ENCODE measurements at places on chromosomes 11 and 22.

DNA sequence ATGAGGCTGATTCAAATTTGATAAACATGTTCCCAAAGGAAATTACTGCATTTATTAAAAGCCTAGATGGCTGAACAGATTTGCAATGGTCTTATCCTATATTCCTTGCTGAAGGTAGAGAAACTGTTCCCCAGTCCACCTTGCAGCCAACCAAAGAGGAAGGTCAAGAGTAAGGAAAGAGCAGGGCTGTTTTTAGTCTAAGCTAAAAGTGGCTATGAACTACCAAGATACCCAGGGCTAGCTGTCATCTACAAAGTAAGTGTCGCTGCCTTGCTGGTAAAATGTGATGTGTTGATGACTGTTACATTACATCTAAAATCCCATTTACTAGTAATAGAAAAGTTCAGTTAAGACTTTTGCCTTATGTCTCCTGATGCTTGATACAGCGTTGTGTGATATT, 290.1 kb upstream of the MPPED2 start:
- no peak for DNase-seq

DNA sequence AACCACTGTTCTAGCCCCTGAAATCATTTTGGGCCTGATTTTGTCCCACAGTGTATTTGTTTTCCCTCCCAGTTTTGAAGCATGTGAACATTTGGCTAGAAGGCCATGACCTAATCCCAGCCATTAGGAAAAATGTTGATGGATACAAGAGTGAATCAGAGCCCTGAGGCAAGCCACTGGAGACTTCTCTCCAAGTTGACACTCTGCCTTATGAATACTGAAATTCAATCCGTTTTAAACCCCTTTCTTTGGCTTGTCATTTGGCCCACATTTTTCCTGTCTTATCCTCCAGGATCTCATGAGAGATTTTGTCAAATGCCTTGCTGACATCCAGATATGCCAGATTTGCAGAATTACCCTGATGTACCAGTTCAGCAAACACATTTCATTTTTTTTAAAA, 158.8 kb downstream of the FAT3 start:
- no peak for DNase-seq

DNA sequence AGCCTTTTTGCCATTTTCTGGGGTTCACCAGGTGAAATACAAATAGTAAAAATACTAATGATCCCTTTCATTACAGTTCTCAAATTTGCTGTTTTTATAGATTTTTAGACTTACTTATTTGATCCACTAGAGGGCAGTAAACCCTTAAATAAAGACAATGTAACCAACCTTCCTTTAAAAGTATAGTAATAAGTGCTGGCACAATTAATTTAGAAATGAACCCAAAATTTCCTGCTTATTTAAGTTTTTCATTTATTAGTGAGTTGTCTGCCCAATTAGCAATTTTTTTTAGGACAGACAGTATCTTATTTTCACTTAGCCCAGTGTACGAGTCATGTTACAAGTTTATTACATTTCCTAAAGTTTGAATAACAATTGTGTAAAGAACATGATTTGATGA, 4.7 kb downstream of the DDIAS start:
- no peak for DNase-seq

DNA sequence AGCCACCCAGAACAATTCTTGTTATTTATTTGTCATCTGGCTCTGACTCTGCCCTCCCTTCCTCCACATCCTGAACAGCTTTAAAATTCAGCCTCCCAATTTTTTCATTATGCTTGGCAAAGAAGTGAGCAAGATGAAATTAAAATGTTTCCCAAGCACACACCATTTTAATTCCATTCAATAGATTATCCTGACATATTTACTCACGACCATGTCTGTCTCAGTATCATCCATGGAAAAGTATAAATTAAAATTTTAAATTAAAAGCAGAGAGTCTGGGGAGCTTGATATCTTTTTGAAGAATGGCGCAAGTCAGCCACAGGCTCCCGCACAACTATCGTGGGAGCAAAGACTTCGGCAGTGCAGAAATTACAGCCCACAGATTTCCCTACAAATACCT, 862.4 kb downstream of the OPCML start:
- no peak for DNase-seq

- no peak for DNase-seq
Observed at GRCh38 chr11:7613394-7613720, 59.9 kb downstream of the CYB5R2 start.

GRCh38 chr11:8765294-8765693, 82.7 kb downstream of the RPL27A start:
- DNase-seq = no peak

DNA sequence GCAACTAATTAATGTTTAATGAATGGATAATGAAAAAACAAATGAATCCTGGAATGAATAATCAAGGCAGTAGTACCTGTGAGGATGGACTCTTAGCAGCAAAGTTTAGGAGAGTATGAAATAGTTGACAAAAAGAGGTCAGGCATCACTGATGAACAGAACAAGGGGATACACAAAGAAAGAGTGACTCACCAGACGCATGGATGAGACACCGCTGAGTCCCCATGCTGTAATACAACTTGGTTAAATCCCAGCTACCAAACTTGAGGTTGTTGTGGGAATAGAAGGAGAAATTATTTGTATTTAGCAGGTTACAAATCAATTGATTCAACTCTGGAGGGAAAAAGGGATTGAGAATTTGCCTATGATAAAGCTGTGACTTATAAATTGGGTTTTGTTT, 976.9 kb upstream of the TENM4 start:
- DNase-seq = no peak

DNA sequence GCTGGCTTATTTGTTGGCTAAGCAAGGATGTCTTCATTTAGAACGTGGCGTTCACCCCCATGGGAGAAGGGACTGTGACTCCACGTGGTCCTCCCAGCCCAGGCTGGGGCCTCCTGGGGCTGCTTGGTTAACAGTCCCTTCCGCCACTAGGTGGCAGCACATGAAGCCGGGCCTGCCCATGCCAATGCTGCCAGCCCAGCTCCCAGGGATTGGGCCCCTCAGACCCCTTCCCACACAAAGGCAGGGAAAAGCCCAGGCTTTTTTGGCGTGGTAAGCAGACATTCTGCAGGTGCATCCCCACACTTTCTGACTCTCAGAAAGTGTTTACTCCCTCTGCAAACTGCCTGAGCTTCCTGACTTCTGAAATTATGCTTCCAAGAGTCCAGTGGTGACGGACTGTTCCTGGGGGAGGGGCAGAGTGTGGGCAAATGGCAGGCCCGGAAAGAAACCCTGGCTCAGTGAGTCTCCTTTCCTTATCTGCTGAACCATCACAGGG, 3.1 kb downstream of the CBX6 start:
- DNase-seq = peak; percentile 86

DNA sequence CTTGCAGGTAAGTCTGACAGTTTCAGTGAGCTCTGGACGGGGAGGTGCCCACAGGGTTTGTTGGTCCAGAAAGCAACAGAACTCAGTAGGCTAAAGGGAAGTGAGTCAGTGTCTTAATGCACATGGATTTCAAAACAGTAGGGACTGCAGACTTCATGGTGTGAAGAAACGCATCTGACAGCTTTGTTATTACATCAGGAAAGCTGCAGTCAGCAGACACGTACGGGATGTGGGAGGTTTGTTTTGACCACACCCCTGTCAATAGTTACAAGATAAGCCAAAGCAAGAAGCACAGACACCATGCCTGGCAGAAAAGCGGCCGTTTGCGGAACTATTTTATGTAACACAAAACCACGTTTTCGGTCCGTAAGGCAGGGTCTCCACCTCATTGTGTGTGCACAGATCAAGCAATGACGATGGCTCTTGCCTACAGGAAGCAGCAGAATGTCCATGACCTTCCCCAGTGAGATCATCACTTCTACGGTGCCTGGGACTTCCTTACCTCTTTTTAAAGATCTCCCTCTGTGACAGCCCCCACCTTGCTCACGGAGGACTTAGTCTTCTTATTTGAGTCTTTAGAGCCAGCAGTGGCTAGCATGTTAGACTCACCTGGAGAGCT, 58.2 kb upstream of the FTH1 start:
- no peak for DNase-seq

GRCh38 chr11:91187314-91187713, 964.5 kb upstream of the CHORDC1 start:
- DNase-seq = no peak

- DNase-seq = no peak
Observed at GRCh38 chr11:126917531-126918204, 82.9 kb downstream of the KIRREL3 start.

GRCh38 chr11:113474362-113475159, 637 bp downstream of the DRD2 start:
- peak; percentile 90 for DNase-seq

- no peak for DNase-seq
Observed at GRCh38 chr11:100636536-100636935, 50.6 kb upstream of the ARHGAP42 start.

GRCh38 chr11:119103793-119104192, 2.1 kb upstream of the DPAGT1 start:
- DNase-seq = no peak

DNA sequence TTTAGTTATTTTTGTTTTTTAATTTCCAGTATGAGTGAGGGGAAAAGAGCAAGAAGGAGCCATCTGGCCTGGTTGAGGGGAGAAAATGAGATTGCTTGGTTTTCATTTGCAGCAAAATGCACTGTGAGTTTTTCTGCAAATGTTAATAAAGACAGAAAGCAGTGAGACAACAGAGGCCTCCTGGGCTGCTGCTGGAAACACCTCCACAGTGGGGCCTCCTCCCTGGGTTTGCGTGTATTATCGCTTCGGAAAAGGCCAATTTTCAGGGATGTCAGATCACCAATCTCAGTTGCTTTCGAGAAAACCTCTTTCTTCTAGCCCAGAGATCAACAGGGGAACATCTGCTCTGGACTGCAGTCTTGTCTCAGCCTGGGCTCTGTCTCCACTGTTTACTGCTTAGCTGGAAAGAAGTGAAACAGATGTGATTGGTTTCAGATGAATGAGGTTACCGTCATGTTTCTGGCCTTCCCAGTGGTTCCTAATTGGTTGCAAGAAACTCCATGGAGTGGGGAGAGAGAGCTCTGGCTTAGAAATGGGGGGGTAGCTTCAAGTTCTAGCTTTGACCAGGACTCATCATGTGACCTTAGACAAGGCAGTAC, 17.3 kb downstream of the TSPAN18 start:
- DNase-seq = no peak

GRCh38 chr11:109756951-109757350, 335.0 kb downstream of the C11orf87 start:
- DNase-seq = no peak

- no peak for DNase-seq
Observed at GRCh38 chr22:19619144-19620009, 94.9 kb upstream of the SEPTIN5 start.

Measured in iPS-NIHi11 (cell line).